ENCODE measurements at places on chromosomes 11 and 22. TPM values are rescaled to one million over a fixed set of nuclear protein-coding genes. Genes with fewer than 3 reads are reported as not detected.
A peak's percentile ranks its signal among the peaks of the same experiment; 100 is the strongest.

GRCh38 chr11:128235958-128236357 is 351.4 kb downstream of the ETS1 start:
- no peak for DNase-seq
- H3K27ac ChIP-seq: no peak overlapping the region
- H3K27me3 ChIP-seq: no peaks in the 10 kb centered on the region
- H3K4me3 ChIP-seq: no peak overlapping the region
- peaks cover 3% of the 10 kb centered on the region for H3K36me3 ChIP-seq
- H3K4me1 ChIP-seq: peaks cover 63% of the 10 kb centered on the region

DNA sequence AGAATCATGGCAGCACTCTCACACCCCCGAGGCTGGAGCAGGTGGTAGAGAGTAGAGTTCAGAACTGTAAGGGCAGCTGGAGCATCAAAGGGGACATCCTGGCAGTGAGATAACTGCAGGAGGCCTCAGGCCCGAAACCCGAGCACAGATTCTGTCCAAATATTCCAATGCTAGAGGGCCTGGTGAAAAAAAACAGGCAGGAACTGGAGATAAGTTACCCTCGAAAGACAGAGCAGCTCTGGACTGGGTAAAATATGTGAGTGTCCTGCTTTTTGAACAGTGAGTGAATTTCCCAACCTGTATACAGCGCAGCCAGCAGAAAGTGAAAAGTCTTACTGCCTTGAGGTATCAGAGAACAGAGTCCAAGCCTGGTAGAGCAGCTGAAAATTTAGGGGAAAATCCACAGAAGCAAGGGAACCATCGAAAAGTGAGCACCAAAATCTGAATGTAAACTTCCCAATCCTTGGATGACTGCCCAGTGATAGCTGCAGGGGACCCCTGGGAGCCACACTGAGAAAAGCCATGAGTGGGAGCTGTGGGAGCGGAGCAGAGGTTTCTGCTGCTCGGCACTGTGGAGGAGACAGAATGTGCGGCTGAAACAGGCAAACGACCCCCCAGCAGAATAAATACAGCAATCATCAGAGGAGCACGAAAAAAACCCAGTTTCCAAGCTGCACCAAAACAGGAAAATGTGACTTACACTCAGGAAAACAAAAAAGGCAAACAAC is 50.6 kb downstream of the WNT11 start:
- peaks cover 25% of the 10 kb centered on the region for H3K4me1 ChIP-seq
- no peaks in the 10 kb centered on the region for H3K36me3 ChIP-seq
- H3K27ac ChIP-seq: no peak overlapping the region
- H3K4me3 ChIP-seq: no peak overlapping the region
- no peak for DNase-seq
- peaks cover 23% of the 10 kb centered on the region for H3K27me3 ChIP-seq

DNA sequence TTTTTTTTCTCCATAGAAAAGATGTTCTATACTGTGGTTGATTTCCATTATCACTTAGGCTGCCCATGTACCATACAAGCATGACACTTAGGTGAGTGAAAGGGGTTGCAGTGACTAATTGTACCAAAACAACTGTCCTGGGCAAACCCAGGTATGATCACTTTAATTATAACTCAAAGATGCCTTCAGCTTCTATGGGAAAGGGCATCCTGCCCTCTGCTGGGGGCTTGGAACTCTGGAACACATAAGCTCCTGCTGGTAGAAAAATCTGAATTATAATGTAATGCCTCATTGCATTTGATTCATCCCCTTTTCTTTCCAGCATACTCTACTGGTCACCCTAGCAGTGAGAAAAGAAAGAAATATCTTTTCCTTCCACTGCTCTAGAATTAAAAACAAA is 206.3 kb downstream of the DDX10 start:
- H3K27ac ChIP-seq: no peak overlapping the region
- H3K4me3 ChIP-seq: no peak overlapping the region
- peak; percentile 32 for DNase-seq
- no peaks in the 10 kb centered on the region for H3K36me3 ChIP-seq
- peaks cover 39% of the 10 kb centered on the region for H3K4me1 ChIP-seq
- no peaks in the 10 kb centered on the region for H3K27me3 ChIP-seq

- H3K4me1 ChIP-seq: peaks cover 78% of the 10 kb centered on the region
- H3K27ac ChIP-seq: peak overlapping the region; percentile 95
- DNase-seq: peak; percentile 25
- H3K4me3 ChIP-seq: peak overlapping the region; percentile 92
These were observed 563 bp upstream of the ENDOD1 start for GRCh38 chr11:95088946-95089619.

DNA sequence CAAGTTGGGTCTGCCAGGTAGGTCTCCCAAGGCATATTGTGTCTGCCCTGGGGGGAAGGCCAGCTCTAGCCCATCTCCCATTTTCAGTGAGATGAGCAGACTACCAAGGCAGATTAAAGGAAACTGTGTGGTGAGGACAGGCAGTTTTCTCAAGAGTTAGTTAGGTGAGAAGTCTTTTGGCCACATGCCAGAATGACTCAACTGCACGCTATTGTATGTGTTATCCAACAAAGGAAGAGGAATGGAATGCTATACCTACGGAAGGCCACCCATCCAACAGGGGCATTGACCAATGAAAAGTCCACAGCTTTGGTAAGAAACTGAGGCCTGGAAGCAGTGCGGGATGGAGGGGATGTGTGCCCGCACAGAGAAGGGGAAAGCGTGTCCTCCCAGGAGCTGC is 941.7 kb downstream of the NTM start:
- no peak for DNase-seq
- no peak overlapping the region for H3K27ac ChIP-seq
- H3K27me3 ChIP-seq: no peaks in the 10 kb centered on the region

- no peak for DNase-seq
- H3K27me3 ChIP-seq: peaks cover 6% of the 10 kb centered on the region
- no peak overlapping the region for H3K27ac ChIP-seq
These were observed 42.1 kb downstream of the SLC1A2 start for GRCh38 chr11:35377262-35377661.

GRCh38 chr22:39719559-39720450 is 149.3 kb downstream of the CACNA1I start:
- peaks cover 16% of the 10 kb centered on the region for H3K4me1 ChIP-seq
- no peak overlapping the region for H3K27ac ChIP-seq
- no peak for DNase-seq
- H3K27me3 ChIP-seq: no peaks in the 10 kb centered on the region
- H3K36me3 ChIP-seq: no peaks in the 10 kb centered on the region
- no peak overlapping the region for H3K4me3 ChIP-seq

TMEM191C gene
- 3.0 TPM for total RNA-seq

ABTB2 gene
- total RNA-seq: 5.6 TPM

MOV10L1 gene
- total RNA-seq: 0.25 TPM

ASCL2 gene
- total RNA-seq: 0.38 TPM

ANKK1 gene
- 0.79 TPM for total RNA-seq

LYVE1 gene
- total RNA-seq: not detected

KCNQ1OT1 gene
- total RNA-seq: 0.26 TPM
